ENCODE measurements at places on chromosomes 1 and 21.

- DNase-seq = no peak
Measured at GRCh38 chr1:41122851-41123518, 101.5 kb upstream of the SLFNL1 start.

DNA sequence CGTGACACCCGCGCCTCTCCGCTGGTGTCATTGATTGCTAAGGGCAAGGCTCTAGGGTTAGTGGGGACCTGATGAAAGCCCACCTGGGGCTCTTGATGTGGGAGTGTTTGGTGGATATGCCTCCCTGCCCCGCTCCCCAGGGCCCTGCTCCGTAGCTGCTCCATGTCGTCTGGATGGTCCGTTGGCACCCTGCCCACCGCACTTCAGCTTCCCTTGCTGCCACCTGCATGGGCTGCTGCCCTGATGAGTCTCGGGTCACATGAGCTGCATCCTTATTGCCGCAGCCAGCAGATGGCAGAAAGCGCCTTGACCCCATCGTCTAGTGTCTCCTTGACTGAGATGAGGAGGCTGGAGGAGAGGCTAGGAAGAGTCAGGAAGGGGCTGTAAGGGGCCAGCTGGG, 439.4 kb downstream of the CAMTA1 start:
- no peak for DNase-seq

DNA sequence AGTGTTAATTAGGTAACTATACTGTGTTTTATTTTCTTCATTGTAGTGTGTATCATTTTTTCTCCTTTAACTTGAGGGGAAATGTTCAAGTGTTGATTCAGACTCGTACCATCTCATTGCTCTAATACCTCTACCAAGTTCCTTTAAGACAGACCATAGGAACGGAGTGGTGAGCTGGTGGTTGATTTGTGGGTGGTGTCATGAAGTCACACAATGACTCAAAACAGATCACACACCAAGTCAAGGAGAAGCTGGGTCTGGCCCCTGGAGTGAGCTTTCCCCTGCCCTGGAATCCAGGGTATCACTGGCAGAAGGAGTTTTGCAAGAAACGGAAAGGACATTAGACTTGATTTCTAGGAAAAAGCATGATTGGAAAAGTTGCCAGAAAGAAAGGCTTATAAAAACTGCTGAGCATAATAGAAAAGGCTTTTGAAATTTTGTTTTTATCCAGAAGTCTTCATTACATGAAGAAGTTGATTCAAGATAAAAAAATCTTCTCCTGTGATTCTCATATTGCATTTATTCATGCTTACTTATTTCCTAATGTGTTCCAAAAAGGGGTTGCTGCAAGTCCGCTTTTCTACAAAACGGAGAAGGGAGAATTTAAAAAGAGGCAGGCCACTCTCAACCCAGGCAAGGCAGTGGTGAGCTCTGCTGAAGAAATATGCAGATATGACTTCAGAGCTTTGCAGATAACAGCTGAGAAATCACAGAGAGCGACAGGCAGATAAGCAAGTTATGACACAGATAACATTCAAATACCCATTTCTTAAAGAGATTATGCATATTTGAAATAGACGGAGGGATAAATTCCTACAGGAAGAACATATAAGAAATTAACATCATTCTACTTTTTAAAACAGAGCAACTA, 79.7 kb downstream of the TBX19 start:
- no peak for DNase-seq

GRCh38 chr1:96918406-96918805, 196.8 kb downstream of the PTBP2 start:
- DNase-seq = no peak

GRCh38 chr1:8091691-8092090, 65.6 kb upstream of the ERRFI1 start:
- no peak for DNase-seq

- DNase-seq = no peak
Measured at GRCh38 chr1:97145321-97145956, 423.9 kb downstream of the PTBP2 start.

DNA sequence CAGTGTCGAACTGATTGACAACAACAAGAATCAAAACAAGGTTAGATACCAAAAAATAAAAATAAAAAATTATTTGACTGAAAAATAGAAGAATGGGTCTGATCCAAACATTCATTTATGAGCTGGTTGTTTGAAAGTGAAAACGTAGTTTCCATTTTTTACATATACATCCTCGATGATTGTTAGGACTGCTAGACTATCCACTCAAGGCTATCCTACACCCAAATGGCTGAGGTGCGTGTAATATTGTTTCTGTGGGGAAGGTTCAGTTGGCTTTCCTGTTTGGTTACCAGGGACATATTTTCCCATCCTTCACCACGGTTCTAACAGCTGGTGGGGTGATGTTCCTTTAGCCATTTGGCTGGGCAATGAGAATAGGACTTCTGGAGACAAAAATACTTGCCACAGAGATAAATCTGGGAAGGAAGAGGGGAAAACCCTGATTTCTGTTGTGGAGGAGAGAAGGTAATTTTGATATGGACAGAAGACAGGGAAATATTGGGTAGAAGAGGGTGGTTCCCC, 66.3 kb downstream of the MAP3K7CL start:
- DNase-seq = no peak

GRCh38 chr1:24894002-24894401, 36.1 kb downstream of the RUNX3 start:
- DNase-seq = no peak

- DNase-seq = no peak
Measured at GRCh38 chr1:1206966-1207531, 657 bp upstream of the TNFRSF18 start.

GRCh38 chr1:89261926-89262515, 10.6 kb downstream of the GBP5 start:
- DNase-seq = no peak

All from cortex of kidney (tissue), 1 donor.